Activated T-cell treated with anti-CD3 and anti-CD28 coated beads for 1 hour (primary cell): ENCODE measurements at places on chromosomes 12 and 14.
A peak's percentile ranks its signal among the peaks of the same experiment; 100 is the strongest.

DNA sequence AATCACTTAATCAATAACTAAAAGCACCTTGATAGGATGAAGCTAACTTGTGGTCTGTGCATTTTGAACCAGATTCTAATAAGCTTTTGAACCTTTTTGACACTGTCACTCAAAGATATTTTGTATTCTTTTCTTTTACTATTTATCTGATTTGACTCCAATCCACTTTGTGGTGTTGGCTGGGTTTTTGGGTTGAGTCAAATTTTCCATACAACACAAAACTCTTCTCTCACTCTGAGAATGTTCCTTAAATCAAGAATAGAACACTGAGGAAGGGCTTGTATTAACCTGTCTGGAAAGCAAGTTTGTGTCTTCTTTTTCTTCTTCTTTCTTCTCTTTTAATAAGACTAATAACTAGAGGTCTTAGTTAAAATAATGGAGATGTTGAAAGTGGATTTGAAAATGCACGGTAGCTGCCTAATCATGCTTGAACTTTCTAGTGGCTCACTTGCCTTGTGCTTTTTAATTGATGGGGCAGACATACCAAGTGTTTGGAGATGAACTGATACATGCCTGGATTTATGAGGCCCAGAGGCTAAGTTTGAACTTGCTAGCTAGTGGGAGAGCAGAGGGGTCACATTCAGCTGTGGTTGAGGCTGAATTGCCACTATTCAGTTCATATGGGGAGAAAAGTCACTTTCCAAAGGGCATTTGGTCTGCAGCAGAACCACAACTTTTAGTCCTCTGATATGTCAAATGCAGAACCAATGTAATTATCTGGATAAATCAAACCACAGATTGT is 93.5 kb upstream of the PTHLH start:
- DNase-seq: no peak

GRCh38 chr12:20577054-20577453 is 118.1 kb upstream of the SLCO1C1 start:
- DNase-seq: no peak

DNA sequence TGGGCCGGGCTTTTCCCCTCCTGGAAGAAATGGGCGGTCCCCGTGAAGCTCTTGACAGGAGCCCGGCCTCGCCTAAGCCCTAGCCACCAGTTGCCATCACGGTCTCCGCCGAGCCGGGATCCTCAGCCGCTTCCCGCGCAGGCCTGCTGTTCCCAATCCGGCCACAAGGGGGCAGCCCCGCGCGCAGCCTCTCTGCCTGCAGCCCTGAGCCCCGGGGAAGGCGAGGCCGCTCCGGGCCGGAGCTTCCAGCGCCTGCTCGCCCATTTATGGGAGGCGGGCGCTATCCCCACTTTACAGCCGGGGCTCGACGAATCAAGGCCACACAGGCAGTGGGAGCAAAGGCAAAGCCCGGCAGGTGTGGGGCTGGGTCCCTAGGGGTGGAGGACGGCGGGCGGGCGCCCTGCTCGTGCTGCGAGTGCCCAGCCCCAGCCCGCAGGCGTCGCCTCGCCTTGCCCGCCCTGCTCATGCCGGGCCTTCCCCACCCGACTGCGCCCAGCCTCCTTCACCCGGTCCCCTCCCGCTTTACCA is 61.5 kb downstream of the LGMN start:
- DNase-seq: peak; percentile 38

DNA sequence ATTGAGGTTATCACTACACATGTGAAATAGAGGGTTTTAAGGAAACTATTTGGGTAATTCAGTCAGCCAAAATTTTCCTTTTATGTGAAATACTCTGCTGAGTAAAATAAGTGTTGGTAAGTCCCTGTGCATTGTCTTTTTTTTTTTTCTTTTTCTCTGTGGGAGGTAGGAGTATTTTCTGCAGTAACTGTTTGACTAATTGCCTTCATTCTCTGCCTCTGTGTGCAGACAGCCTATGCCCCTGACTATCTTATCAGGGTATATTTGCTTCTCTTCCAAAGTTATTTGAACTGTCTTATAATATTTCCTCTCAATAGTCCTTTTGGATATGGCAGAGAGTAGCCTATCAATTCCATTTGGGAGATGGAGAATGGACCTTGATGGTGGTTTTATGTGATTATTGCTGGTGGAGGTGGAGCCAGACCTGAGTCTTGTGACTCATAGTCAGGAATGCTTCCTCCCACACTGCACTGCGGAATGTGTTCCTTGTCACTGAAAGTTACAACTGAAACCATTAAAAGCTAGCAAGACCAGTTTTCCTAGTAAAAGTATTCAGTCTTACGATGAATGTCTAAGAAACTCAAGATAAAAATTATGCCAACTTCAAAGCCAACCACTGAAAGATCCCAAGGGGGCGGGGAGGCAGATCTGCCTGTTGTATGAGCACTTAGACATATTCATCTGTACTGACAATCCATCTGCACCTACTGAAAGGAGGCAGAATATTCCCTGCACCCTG is 40.9 kb upstream of the STXBP6 start:
- no peak for DNase-seq

DNA sequence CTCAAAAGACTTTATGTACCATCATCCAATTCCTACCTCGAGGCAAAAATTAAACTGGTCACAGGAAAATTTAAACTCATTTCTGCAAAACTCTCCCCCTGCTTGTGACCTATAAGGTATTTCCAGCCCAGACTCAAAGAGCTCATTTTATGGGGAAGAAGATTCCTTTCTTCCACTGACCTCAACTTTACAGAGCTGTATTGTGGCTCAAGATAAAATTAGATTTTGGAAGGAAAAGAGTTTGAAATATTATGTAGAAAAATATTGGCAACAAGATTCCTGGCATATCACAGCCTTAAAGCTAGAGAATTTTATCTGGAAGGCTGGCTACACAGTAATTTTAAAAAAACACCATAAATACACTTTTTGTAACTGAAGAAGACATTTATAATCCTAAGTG is 91.7 kb downstream of the STXBP6 start:
- no peak for DNase-seq

DNA sequence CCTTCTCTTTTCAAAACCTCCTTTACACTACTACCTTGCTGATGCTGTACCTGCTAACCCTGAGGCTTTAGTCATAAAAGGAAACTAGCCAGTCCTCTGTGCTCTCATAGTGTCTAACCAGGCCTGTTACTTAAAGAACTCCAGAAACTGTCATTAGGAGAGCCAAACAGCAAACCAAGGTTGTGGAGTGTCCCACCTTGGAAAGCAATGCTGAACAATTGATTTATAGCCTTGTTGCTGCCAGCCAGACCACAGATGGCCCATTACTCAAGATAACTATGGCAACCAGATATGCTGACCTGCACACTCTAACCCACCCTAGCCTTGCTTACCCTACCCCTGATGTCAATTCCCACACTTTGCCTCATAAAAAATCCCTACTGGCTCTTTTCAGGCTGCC is 26.5 kb upstream of the BCAT1 start:
- DNase-seq: no peak

- no peak for DNase-seq
Measured at GRCh38 chr12:2396448-2396871, 343.7 kb downstream of the CACNA1C start.

- no peak for DNase-seq
Measured at GRCh38 chr14:101665478-101666078, 95.9 kb upstream of the PPP2R5C start.

DNA sequence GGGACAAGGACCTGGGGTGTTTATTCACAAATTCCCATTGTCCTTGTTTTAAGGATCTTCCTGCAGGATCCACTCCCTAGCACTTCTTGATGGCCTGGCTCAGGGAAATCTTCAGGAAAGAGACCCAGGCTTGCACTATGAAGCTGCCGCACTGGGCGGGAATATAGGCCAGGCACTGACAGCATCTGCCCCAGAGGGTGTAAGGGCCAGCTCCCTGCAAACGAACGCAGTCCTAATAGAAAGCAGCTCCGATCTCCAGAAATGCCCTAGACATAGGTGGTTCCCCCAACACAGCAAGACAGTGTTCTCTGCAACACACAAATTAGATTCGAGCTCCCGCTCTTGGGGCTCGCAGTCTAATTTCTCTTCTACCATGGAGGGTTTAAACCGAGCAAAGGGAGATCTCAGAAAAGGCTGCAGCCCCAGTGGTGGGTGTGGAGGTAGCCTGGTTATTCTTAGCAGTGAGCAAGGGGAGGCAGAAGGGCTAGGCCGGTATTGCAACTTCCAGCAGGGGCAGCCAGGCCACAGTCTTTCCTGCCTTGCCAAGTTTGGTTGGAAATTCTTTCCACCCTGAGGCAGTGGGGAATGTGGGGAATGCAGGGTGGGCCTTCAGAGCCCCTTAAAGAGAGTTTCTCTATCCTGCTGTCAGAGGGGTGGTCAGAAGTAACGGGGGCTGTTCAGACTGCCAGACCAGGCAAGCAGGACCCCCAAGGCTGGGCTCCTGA is 16.1 kb upstream of the WSCD2 start:
- DNase-seq: no peak

DNA sequence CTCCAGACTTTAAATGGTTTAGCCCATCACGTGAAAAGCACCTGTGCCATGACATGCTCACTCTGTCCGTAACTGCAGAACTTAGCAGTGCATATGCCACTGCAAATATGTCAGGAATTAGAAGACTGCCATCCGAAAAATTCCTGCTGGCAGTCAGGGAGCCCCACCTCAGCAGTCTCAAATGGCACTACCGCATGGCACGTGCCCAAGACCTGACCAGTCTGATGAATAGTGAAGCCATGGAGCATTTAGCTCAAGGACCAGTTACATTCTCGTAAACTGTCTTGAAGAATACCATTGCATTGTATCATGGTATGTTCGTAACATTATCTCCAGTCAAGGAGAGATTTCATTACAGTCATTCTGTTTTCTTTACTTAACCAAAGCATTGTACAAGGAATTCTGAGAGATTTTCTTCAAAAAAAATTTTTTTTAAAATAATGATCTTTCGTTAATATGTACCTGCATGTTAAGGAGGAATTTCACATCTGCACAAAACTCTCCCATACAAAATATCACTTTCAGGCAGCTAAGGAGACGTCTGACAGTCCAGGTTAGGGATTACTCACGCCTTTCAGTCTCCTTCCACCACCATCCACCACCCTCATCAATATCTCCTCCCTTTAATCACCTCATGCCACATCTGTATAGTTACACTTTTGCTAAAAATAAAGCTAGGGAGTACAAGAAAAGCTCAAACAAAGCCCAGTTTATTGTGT is 138.5 kb downstream of the ANO2 start:
- no peak for DNase-seq

GRCh38 chr12:12439636-12440035 is 82.8 kb downstream of the BORCS5 start:
- no peak for DNase-seq

GRCh38 chr14:56268673-56269072 is 150.5 kb downstream of the PELI2 start:
- no peak for DNase-seq

- peak; percentile 1 for DNase-seq
Measured at GRCh38 chr14:59028476-59029202, 159.8 kb upstream of the DAAM1 start.

DNA sequence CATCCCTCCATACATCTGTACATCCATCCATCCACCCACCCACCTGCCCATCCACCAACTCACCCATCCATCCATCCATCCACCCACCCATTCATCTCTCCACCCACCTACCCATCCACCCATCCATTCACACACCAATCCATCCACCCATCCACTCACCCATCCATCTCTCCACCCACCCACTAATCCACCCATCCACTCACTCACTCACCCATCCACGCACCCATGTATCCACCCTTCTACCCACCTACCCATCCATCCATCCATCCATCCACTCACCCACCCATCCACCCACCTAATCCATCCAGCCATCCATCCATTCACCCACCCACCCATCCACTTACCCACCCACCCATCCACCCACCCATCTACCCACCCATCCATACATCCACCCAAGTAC is 16.2 kb downstream of the GALNT9 start:
- no peak for DNase-seq

DNA sequence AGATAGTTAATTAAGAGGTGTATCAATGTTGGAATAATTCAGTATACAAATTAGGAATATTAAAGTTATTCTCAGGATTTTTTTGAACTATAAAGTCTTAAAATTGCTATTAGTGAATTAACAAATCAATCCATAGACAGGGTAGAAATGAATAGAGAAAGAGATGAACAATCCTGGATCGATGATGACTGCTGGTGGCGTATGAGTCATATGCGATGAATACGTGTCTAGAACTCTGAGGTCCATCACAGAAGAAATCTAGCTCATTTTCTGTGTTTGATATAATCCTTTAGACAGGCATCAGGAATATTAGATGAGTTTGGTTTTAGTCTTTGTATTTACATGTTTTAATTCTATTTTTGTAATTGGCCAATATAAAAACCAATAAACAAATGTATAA is 85.4 kb upstream of the RTL1 start:
- no peak for DNase-seq

DNA sequence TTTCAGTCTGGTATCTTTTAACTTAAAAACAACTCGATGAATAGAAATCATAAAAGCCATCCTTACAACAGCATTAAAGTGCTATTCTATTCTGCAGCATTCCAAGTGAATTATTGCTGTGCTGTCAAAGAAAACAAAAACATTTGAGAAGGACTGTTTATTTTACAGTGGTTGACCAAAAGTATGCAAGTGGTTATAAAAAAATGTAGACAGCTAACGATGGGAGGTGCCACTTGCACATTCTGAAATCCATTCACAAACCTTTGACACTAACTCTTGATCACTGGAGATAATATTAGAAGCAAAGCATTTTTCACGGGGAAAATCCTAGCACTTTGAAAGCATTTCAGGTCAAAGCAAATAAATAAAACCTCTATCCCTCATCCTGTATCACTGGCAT is 55.6 kb downstream of the HMGA2 start:
- DNase-seq: no peak

GRCh38 chr12:62841846-62842245 is 93.1 kb downstream of the PPM1H start:
- DNase-seq: no peak

GRCh38 chr14:103185051-103186029 is 62.1 kb downstream of the TNFAIP2 start:
- DNase-seq: no peak

DNA sequence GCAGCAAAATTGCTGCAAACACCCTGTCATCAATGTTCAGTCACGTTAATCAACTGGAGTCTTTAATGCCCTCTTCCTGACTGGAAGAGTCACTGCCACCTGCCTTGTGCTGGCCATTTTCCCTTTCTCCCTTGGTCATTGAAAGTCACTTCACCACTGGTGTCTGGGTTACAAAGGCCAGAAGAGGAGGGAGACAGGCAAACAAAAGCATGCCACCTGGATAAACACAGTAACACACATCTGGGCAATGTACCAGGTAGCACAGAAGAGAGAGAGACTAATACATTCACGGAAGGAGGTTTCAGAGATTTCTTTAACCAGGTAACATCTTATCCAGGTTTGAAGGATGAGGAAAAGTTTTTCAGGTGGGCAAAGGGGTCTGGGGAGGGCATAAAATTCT is 32.7 kb downstream of the GPHB5 start:
- no peak for DNase-seq
